Lung microvascular endothelial cell (primary cell): ENCODE measurements at places on chromosomes 1 and 21. TPM values are rescaled to one million over a fixed set of nuclear protein-coding genes. Genes with fewer than 3 reads are reported as not detected.

Gene KCNE2
- total RNA-seq, result not detected in 2 replicates

Gene LEMD1
- total RNA-seq, result not detected in 2 replicates

Gene LCK
- under 0.01 TPM in 2 replicates for total RNA-seq

Gene LCE3D
- not detected in 2 replicates for total RNA-seq

Gene PEAR1
- total RNA-seq, result 10.2 and 16.3 TPM in 2 replicates

Gene GPR37L1
- under 0.01 TPM in 1 of 2 replicates, not detected in the other for total RNA-seq

Gene RGSL1
- not detected in 2 replicates for total RNA-seq

Gene FCER1A
- not detected in 2 replicates for total RNA-seq

Gene U2AF1
- total RNA-seq, result 15.9 and 16.7 TPM in 2 replicates

Gene MTHFR
- total RNA-seq, result 25.9 and 35.5 TPM in 2 replicates

Gene MRTO4
- 16.7 and 17.0 TPM in 2 replicates for total RNA-seq

Gene BROX
- total RNA-seq, result 27.0 and 34.5 TPM in 2 replicates

Gene AMY1B
- not detected in 2 replicates for total RNA-seq

Gene NPPA
- total RNA-seq, result 0.60 TPM in 1 of 2 replicates, not detected in the other

Gene TCEANC2
- 1.7 and 1.8 TPM in 2 replicates for total RNA-seq

Gene KAZN
- 0.22 and 0.60 TPM in 2 replicates for total RNA-seq

Gene CDA
- total RNA-seq, result 0.65 and 1.6 TPM in 2 replicates

Gene EPHA10
- not detected in 2 replicates for total RNA-seq

Gene AK5
- 20.9 and 21.2 TPM in 2 replicates for total RNA-seq

Gene RHOU
- total RNA-seq, result 11.3 and 29.8 TPM in 2 replicates

Gene TAS1R3
- total RNA-seq, result under 0.01 and 0.20 TPM in 2 replicates

Gene DENND1B
- total RNA-seq, result 2.0 and 2.8 TPM in 2 replicates

Gene C1orf198
- 15.5 and 16.1 TPM in 2 replicates for total RNA-seq

Gene OBSCN
- 2.2 and 9.5 TPM in 2 replicates for total RNA-seq

Gene H6PD
- total RNA-seq, result 12.3 and 18.3 TPM in 2 replicates

Gene PDC
- not detected in 2 replicates for total RNA-seq

Gene STYXL2
- not detected in 2 replicates for total RNA-seq

Gene TTC3
- total RNA-seq, result 99.4 and 127 TPM in 2 replicates

Gene SLC5A9
- under 0.01 and 0.22 TPM in 2 replicates for total RNA-seq

Gene TRMT1L
- 10.7 TPM in 2 replicates for total RNA-seq

Gene SZT2
- 7.6 and 13.7 TPM in 2 replicates for total RNA-seq

Gene TNFSF4
- total RNA-seq, result 1.4 and 7.0 TPM in 2 replicates

Gene GPBP1L1
- 61.0 and 93.5 TPM in 2 replicates for total RNA-seq

Gene PLEKHG5
- total RNA-seq, result 17.9 and 20.9 TPM in 2 replicates

Gene XCL2
- not detected in 2 replicates for total RNA-seq

Gene MPZ
- total RNA-seq, result 0.60 and 1.3 TPM in 2 replicates

Gene RIMKLA
- total RNA-seq, result under 0.01 TPM in 2 replicates

Gene DVL1
- 19.4 and 39.7 TPM in 2 replicates for total RNA-seq

Gene NBPF6
- total RNA-seq, result not detected in 2 replicates

Gene KRTAP11-1
- total RNA-seq, result not detected in 2 replicates

Gene ELAPOR1
- under 0.01 and 0.22 TPM in 2 replicates for total RNA-seq

Gene ZMYND12
- total RNA-seq, result 0.22 and 0.60 TPM in 2 replicates
